OCI-M1 (cell line): ENCODE measurements at places on chromosomes 6 and 20.
A peak's percentile ranks its signal among the peaks of the same experiment; 100 is the strongest.

- peak; percentile 35 for DNase-seq
Observed at GRCh38 chr20:49308875-49309274, 31.0 kb upstream of the ZNFX1 start.

GRCh38 chr6:169407325-169407724, 153.7 kb upstream of the THBS2 start:
- no peak for DNase-seq

GRCh38 chr6:137673603-137674002, 179.4 kb upstream of the OLIG3 start:
- DNase-seq, result no peak

DNA sequence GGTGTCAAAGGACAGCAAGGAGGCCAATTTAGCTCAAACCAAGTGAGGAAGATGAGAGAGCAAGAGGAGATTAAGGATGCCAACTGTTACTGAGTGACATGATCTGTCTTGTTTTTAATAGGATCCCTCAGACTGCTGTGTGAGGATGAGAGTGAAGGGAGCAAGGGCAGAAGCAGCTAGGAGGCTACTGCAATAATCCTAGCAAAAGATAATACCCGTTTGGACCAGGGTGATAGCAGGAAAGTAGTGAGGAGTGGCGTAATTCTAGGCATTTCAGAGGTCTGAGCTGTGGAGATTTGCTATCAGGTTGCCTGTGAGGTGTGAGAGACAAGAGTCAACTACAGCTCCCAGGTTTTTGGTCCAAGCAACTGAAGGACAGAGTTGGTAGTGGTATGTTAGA, 14.7 kb downstream of the UBE2V1 start:
- DNase-seq, result peak; percentile 32

DNA sequence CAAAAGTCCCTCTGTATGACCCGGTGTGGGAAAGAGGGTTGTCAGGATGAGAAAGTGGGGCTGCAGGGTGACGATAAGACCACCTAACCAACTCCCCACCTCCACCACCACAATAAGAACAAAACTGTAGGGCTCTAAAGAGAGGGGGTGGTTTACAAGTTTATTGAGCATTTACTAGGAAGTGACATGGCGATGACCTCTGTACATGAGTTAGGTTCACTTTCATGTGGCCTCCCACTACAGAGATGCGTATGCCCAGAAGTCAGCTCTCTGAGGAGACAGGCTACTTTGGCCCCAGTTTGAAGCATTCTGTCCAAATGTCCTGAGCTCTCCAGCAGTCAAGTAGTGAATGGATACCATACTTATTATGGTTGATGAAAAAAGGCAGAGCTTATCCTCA, 28.7 kb upstream of the PI16 start:
- DNase-seq, result no peak

- peak; percentile 35 for DNase-seq
Observed at GRCh38 chr6:73798592-73798991, 102.6 kb downstream of the CD109 start.

DNA sequence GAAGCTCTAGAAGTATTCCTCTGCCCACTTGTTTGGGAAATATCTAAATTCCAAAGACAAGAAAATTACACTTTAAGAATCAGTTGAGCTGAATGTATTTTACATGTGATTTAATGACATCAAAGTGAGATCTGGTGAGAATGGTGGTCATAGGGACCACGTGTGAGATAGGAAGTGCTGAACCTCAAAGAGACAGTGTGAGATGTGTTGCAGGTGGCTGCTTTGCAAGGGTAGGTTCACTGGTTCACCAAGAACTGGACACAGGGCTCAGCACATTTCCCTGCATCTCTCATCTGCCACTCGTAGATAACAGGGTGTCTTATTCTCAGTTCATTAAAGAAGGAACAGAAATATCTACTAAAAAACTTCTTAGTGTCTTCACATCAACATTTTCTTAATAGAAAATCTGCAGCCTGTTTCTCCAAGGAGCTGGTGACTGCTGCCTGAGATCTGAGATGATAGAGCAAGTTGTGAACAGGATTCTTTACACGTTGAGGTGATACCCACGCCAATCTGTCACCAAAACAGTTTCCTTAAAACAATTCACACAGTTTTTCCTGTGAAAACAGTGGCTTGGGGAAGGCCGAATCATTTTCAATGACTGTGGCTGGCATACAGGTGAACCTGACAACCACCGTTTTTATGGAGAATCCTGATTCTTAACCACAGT, 7.2 kb downstream of the CCR6 start:
- DNase-seq, result no peak

DNA sequence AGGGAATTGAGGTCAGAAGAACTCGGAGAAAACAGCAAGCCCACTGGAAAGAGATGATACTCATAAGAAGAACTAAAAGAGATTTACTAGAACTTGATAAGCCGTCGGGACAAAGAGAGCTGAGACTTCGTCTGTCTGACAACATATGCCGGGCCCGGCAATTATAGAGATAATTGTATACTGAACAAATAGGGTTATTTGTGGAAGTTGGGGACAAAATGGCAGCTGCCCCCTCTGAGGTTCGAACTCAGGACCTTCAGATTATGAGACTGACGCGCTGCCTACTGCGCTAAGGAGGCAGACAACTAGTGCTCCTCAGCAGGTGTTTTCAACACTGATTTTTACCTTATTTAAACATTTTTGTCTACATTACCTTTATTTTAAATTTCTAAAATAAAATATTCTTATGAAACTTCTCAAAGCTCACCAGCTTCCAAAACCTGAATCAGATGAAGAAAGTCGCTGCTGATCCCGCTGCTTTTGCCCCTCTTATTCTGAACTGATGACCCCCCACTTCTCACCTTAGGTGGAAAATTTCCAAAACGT, 29.3 kb upstream of the TRIM27 start:
- peak; percentile 95 for DNase-seq
